ENCODE measurements at places on chromosomes 7 and 10.

DNA sequence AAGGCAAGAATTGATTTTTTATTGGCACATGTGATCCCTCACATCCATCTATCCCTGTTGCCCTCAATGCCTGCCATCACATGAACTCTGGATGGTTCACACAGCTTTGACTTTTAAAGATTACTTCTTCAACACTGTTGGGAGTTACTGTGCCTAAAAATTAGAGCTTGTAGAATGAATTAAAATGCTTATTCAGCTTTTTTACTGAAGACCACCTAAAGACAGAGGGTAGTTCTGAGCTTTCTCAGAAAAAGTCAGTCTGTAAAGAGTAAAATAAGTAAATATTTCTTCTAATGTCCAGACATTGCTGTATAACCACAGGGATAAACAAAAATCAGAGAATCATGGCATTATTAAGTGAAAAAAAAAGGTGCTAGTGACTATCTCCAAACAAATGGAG, 93.3 kb upstream of the CSTF2T start:
- no peak for DNase-seq

DNA sequence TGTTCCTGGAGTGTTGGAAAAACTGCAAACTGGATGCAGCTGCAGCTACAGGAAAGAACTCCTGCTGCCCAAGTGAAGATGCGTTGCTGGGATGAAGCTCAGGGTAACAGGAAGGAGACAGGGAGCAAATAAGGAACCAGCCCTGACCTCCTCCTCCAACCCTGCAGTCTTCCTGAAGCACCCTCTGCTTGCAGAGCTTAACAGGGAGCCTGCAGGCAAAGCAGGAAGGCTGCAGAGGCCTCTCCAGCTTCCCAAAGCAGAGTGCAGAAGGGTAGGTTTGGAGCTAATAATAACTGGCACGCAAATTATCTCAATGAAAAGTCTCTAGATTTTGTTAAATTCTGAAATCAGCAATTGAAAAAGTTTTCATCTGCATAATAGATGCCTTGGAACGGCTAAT, 92.5 kb downstream of the SORCS1 start:
- DNase-seq, result no peak

- DNase-seq, result no peak
Observed at GRCh38 chr10:47287365-47287802, 12.6 kb upstream of the GDF10 start.

GRCh38 chr10:32095116-32095733, 39.0 kb upstream of the KIF5B start:
- no peak for DNase-seq

- peak; percentile 55 for DNase-seq
Observed at GRCh38 chr10:128078136-128078969, 47.9 kb downstream of the MKI67 start.

DNA sequence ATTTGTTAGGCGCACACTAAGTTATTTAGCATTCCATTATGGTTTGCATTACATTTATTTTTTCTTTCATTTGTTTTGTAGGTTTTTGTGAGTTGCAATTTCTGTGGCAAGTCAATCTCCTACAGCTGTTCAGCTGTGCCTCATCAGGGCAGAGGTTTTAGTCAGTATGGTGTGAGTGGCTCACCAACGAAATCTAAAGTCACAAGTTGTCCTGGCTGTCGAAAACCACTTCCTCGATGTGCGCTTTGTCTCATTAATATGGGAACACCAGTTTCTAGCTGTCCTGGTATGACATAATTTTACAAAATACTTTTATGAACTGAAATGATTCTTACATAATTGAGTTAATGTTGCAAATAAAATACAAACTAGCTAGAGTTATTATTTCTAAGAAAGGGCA, 29.5 kb downstream of the MIOS start:
- DNase-seq, result no peak

DNA sequence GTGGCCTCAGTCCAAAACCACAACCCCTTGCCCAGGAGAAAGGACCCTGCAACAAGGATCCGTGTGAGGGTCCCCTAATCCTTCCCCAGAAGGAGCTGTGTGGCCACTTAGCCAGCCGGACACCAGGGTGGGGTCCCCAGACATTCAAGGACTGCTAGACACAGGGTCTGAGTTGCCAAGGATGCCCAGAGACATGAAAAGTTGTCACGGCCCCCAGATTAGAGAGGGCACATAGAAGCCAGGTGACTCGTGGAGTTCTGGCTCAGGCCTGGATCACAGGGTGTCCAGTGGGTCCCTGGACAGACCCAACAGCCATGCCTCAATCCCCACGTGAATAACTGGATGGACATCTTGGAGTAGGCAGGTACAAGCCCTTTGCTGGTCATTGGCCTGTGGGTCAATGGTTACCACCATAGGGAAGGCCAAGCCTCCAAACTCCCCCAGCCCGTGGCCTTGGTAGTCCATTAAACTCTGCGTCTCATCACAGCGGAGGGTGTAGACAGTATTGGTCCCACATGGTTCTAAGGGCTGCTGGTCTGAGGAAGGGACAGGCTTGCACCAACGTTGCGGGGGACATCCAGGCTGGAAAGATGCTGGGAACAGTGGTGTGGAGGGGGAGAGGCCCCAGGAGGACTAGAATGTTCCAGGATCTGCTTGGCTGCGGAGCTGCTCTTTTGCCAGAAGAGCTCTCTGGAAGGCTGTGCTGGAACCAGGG, 205.9 kb upstream of the PPP2R2D start:
- DNase-seq, result no peak

GRCh38 chr10:95440756-95441546, 120.2 kb downstream of the SORBS1 start:
- no peak for DNase-seq

DNA sequence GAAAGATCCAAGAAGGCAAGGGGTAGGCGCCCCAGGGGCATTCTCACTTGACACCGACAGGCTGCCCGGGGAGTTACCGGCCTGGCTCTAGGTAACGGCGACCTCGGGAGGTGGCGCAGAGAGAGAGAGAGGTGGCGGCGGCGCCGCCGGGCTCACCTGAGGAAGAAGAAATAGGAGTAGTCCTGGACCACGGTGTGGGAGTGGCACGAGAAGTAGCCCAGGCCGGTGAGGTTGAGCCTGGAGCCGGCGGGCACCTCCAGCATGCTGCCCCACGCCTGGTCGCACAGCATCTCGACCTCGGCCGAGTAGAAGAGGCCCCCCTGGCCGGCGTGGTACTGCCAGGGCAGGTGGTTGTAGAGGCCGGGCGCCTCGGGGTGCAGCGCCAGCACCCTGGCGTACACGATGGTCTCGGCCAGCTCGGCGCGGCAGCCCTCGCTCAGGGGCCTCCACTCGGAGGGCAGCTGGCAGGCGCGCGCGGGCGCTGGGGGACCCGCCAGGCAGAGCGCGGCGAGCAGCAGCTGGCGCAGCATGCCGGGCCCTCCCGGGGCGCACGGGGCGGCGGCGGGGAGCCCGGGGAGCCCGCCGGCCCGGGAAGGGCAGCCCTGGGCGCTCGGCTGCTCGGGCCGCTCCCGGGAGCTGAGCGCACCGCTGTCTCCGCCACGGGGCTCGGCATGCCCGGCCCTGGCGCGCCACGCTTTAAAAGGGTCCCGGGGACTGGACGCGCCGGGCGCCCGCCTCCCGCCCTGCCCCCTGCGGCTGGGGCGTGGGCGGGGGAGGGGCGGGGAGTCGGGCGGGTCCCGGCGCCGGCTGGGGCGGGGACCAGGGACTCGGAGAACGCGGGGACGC, at the start of gene CCDC3:
Gene CCDC3 (minus strand): TSS at position 673 of the 846 bp plus-strand sequence. CDS start 143 bp downstream, at position 530.
- peak; percentile 8 for DNase-seq

- no peak for DNase-seq
Observed at GRCh38 chr10:76736815-76737618, 900.6 kb downstream of the KCNMA1 start.

All from fibroblast of skin of scalp (primary cell).